A172 (cell line): ENCODE measurements at places on chromosomes 7 and 10.
A peak's percentile ranks its signal among the peaks of the same experiment; 100 is the strongest.

- no peak for DNase-seq
Observed at GRCh38 chr10:64344211-64344610, 823.0 kb downstream of the REEP3 start.

DNA sequence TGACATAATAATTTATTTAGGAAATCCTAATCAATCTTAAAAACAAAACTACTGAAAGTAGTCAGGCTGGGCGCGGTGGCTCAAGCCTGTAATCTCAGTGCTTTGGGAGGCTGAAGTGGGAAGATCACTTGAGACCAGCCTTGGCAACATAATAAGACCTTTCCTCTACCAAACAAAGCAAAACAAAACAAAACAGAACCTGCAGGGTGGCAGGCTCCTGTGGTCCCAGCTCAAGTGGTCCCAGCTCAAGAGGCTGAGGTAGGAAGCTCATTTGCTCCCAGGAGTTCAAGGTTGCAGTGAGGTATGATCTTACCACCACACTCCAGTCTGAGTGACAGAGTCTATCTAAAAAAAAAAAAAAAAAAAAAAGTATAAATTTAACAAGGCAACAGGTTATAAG lies 748.0 kb downstream of the CNTNAP2 start:
- no peak for DNase-seq

GRCh38 chr7:29228289-29229011 lies 33.9 kb downstream of the CHN2 start:
- no peak for DNase-seq

DNA sequence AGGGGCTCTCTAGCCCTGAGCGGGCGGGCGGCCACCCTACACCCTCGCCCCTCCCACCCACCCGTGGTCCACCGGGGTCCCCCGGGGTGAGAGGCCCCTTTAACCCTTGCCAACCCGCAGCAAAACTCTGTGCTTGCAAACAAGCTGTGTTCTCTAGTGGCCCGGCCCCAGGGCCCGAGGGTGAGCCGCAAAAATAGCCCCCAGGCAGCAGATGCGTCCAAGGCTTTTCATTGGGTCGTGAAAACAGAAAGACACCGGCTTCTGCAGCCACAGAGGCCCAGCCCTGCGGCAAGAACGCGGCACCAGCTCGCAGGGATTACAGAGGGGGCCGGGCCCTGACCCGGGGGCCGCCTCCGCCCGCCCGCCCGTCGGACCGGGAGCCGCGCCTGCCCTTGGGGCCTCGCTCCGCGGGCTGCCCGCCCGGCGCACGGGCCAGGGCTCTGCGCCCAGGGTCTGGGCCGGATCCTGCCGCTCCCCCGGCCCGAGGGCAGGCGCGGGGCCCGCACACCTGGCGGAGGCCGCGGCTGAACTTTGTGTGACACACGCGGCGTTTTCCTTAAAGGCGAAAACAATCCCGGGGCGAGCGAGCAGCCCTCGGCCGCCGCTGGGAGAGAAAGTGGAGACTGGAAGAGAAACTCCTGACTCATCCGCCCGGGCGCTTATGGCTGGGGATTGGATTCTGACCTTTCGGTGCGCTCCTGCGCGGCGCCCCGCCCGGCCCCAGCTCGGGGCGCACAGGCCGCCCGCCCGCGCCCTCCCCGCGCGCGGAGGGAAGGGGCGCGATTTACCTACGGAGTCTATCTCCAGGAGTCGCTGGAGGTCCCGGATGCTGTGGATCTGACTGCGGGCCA lies 2.8 kb downstream of the PDGFA start:
- DNase-seq = peak; percentile 69

DNA sequence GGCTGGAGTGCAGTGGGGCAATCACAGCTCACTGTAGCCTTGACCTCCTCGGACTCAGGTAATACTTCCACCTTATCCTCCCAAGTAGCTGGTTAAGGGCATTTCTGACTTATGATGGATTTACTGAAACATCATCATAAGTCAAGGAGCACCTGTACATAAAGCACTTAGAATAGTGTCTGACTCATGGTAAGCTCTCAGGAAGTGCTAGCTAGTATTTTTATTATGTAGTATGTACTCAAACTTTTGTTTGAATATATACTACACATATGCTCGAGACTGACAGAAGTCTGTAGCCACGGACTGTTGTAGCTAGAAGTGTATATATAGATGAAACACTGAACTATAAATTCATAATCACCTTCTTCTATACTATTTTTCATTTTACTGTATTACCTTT lies 107.5 kb upstream of the DNAJB12 start:
- DNase-seq = no peak

- DNase-seq = peak; percentile 59
Observed at GRCh38 chr7:113774182-113774807, 144.5 kb downstream of the PPP1R3A start.
